ENCODE measurements at places on chromosomes 1 and 21.
A peak's percentile ranks its signal among the peaks of the same experiment; 100 is the strongest.

DNA sequence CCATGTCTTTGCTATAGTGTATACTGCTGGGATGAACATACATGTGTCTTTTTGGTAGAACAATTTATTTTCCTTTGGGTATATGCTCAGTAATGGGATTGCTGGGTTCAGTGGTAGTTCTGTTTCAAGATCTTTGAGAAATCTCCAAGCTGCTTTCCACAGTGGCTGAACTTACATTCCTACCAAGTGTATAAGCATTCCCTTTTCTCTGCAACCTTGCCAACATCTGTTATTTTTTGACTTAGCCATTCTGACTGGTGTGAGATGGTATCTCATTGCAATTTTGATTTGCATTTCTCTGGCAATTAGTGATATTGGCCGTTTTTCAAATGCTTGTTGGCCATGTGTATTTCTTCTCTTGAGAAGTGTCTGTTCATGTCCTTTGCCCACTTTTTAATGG, 37.5 kb upstream of the ANGPTL1 start:
- no peak for DNase-seq

DNA sequence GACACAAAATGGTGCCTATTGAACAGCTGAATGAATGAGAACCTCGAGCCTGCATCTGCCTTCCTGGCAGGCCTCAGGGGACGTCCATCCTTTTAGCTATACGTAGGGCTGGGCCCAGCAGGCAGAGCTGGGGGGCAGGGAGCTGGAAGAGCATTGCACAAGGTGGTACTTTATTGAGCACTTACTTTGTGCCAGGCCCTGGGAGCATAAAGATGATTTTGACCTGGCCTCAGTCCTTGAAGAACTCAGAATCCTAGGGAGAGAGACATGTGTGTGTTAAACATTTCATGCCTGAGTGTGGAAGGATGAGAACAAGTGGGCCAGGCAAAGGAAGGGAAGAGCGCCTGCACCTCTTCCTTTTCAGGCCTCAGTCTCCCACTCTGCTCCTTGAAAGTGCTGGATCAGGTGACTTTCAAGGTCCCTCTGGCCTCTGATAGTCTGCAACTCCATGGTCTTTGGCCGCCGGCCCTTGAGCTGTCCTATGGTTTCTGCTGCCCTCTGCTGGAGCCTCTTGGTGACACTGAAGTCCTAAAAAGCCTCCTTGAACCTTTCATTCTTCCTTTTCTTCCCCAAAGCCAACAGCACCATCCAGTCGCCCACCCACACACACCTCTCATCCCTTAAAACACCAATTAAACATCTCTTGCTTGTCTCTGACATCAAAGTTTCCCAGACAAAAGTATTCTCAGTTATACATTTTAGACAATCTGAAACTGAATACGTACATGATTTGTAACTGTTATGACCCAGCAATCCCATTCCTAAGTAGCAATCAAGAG, 3.5 kb upstream of the PEAR1 start:
- no peak for DNase-seq

- DNase-seq: no peak
Observed at GRCh38 chr1:105260001-105260400, 1510.3 kb downstream of the AMY1C start.

- DNase-seq: no peak
Observed at GRCh38 chr1:215567491-215568298, 591 bp downstream of the KCTD3 start.

GRCh38 chr21:29708401-29708800, 231.4 kb downstream of the GRIK1 start:
- no peak for DNase-seq

GRCh38 chr21:43328185-43328957, 98.6 kb downstream of the SIK1 start:
- no peak for DNase-seq

DNA sequence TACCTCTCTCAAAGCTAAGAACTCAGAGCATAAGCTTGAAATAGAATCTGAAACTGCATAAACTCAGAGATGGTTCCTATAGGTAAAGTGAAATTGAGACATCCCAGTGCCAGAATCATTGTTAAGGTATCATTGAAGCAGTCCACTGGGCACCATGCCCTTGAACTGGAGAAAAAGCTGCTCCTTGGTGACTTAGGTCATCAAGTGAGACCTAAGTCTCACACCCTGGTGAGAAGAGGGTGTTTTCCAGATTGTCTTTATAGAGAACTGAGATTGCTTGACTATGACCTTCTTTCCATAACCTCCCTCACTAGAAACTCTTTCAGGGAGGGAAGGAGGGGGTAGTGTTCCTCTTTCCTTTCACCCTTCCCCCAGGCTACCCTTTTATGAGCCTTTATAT, 9.4 kb upstream of the ATP6V1G3 start:
- no peak for DNase-seq

DNA sequence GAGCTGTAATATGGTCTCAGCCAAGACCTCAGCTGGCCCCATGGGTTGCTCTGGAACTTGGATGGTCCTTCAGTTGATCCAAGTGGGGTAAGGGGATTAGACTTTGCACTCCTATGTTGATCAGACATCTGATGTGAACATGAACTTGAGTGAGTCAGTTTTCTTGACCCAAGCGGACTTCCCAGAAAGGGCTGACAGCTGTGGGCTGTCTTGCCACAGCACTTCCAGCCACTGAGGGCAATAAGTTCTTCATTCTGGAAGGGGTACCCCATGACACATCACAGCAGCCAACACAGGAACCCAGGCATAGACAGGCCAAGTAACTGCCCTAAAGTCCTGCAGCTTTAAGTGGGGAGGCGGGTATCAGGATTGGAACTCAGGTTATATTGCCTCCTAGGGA, 93.9 kb upstream of the USP24 start:
- no peak for DNase-seq

- no peak for DNase-seq
Observed at GRCh38 chr1:153659175-153659534, 652 bp downstream of the SNAPIN start.

- DNase-seq: no peak
Observed at GRCh38 chr1:44345187-44345775, 9.8 kb downstream of the ERI3 start.

GRCh38 chr1:52904927-52905698, 16.4 kb downstream of the ECHDC2 start:
- no peak for DNase-seq

DNA sequence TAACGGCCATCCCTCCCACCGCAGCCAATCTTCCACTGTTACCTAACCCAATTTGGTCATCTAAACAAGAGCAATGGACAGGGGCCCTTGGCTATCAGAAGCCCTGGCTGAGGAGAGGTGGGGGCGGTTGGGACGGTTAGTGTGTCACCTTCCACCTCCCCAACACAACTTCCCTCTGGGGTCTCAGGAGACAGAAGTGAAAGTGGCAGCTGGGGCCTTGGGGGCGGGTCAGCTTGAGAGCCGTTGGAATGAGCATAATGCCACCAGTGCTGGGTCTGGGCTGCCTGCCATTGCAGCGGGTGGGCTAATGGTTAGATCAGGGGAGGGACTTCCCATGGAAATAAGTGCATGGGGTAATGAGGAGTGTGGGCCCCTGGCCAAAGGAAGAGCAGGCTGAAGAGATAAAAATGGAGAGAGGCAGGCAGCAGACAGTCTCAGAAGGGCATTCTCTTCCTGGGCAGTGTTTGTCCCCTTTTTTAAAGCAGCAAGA, 7.9 kb downstream of the MEF2D start:
- DNase-seq: no peak

GRCh38 chr21:42731264-42732032, 78.0 kb downstream of the PDE9A start:
- no peak for DNase-seq

DNA sequence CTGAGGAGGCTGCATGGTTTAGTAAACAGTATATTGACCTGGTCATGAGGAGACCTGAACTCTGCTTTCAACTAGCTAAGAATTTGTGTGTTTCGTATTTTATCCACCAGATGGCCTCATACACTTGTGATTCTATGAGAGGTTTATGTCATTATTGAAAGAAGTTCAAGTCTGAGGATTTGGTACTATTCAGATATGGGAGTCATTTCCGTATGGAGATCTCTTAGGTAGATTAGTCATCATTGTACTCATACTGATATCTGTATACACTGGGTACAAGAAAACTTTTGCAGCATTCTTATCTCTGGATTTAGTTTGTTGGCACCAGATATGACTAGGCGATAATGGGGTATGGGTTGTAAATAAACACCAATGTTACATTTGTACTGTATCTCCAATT, 26.6 kb downstream of the ATF6 start:
- DNase-seq: no peak

DNA sequence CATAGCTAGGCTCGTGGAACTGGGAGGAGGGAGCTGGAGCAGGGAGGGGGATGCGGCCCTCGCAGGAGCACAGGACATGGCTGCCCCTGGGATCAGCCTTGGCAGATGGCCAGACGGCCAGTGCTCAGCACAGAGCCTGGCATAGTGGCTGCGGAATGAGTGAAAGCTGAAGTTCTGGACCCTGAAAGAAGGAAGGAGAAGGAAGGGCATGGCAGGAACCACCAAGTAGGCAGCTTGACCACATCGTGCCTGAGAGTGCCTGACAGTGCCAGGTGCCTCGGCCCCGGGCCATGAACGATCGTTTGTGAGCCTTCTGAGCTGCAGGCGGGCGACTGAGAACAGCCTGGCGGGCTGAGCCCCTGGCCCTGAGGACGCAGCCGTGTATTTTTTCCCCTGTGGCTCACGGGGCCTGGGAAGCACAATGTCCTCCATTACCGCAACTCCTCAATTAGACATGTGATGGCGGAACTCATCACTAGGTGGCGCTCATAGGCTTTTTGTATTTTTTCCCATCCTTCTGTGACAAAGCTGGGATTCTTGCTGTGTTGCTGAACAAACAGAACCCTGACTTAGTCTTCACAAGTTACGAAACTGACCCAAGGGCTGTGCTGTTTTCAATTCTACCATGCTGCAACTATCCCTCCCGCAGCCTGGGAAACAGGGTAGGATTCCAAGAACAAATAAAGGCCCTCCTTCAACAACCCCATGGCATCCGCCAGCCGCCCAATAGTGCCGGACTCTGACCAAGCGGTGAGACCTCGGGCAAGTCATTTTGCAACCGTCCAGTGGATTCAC, 29.9 kb upstream of the TMEM61 start:
- no peak for DNase-seq

- no peak for DNase-seq
Observed at GRCh38 chr1:172530000-172530399, 3.0 kb upstream of the SUCO start.

- DNase-seq: no peak
Observed at GRCh38 chr1:36339215-36339614, 15.8 kb upstream of the EVA1B start.

DNA sequence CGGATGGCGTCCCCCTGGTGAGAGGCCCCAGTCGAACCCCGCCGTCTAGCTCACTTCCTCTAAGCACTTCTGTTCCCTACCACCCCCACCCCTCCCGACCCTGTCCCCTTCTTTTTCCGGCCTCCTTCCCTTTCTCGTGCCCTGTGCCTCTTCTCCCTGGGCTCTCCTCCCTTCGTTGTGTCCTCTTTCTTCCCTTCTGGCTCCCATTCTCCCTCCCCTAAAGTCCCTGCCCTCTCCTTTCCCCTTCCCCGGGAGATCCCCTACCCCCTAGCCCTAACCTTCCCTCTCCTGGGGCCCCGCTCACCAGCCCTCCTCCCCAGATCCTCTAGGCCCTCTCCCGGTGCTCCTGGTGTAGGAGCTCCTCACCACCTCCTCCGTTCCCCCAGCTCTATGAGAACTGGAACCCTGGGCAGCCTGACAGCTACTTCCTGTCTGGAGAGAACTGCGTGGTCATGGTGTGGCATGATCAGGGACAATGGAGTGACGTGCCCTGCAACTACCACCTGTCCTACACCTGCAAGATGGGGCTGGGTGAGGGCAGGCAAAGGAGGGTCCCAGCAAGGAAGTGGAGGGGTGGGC, 15.9 kb downstream of the BCAN start:
- DNase-seq: no peak

GRCh38 chr1:192538407-192539296, 36.9 kb upstream of the RGS1 start:
- no peak for DNase-seq

- DNase-seq: peak; percentile 29
Observed at GRCh38 chr1:89821322-89822108, 683 bp downstream of the LRRC8D start.

GRCh38 chr1:207754974-207755700, 3.3 kb downstream of the CD46 start:
- DNase-seq: no peak

DNA sequence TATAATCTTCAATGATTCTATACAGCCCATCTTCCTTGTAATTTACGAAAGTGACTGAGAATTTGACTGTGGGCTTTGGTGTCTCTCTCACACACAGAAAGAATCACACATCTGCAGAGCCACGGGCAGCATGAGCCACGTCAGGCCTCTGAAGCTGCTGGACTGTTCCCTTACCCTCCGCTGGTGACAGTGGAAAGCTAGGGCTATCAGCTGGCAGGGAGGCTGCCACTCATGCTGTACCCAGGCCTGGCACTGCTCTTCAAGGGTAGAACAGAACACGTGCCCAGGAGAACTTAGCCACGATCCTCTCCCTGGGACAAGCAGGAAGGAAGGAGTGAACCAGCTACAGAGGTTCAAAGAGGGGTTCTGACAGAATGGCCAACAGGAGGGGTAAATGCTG, 90.7 kb downstream of the JAK1 start:
- DNase-seq: no peak

DNA sequence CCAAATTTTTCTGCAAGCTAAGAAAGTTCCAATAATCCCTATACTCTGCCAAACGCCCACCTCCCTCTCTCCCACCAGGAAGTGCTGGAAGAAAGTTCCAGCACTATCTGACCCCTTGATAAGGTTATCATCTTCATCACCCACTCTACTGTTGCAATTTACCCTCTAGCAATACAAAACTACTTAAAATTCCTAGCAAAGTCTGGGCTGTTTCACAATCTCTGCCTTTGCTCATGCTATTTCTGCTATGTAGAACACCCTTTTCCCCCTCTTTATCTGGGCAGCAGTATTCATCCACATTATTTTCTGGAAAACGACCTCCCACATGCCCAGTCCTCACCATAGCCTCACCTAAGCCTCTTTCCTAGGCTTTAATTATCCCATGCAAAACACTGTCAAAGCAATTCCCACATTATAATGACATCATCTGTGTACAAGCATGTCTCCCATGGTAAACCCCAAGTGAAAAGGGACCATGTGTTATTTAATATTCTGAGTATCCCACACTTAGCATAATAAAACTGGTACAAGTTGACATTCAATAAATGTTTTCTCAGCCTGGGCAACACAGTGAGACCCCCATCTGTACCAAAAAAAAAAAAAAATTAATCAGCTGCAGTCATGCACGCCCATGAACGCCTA, 12.0 kb downstream of the F11R start:
- no peak for DNase-seq

DNA sequence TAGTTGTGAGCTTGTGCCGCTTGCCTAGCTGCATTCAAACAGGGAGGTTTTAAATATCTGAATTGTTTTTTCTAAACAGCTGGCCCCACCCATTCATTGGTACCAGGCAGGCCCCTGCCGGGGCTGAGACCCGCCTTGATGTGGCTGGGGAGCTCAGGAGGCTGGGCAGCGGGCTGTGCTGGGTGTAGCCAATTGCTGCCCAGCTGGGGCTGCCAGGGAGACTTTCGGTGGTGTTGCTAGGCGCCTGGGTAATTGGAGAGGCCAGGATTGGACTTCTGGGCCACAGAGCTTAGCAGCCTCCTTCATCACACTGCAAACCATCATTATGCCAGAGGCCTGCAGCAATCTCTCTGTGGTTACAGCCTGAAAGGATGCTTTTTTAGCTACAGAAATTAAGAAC, 12.2 kb downstream of the RHBDL2 start:
- no peak for DNase-seq
